Thyroid gland (tissue), 4 donors: ENCODE measurements at places on chromosomes 7 and 10.

GRCh38 chr10:128626397-128627000, 500.3 kb upstream of the MKI67 start:
- no peak for DNase-seq

DNA sequence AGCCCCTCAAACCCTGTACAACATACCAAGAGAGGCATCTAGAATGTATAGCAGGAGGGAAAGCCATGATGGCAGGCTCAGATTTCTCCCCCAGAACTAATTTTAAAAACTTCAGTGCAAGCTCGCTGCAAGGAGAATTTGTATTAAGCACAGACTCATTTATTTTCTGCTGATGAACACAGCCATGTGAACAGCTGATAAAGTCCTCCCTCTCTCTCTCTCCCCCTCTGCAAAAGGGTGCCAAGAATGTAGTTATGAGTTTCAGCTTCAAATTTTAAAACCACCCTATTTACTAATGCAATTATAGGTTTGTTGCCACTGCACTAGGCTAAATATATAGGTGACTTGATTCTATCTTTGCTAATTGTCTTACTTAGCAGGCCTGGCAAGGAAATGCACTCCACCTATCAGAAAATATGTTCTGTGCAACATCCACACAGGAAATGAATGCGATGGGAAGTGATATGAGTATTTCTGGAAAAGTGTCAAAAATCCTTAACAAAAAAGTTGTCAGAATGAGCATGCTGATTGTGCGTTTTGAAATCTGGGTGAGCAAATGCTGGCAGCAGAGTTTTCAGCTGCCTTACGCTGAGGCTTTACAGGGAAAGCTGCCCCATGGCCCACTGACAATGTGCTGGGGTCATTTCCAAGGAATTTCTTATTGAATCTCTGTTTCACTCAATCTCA, 43.4 kb upstream of the GHITM start:
- no peak for DNase-seq

DNA sequence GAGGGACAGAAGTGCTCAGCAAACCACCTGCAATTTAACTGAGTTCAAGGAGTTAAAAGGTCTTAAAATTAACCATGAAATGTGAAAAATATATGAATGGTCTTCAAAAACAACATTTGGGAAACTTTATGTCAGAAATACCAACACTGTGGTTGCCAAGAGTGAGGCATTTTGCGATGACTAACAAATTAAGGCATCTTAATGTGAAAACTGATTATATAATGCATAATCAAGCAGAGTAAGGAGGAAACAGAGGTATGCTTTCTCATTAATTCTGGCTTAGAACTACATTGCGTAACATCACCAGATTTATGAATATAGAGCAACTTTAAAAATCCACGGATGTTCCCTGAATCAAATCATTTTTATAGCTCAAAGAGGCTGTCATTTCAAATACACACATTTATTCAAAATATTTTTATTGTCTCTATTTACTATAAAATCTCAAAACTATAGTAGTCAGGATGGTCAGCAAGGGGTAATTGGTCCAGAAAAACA, 335.5 kb downstream of the LRRTM3 start:
- DNase-seq: no peak

DNA sequence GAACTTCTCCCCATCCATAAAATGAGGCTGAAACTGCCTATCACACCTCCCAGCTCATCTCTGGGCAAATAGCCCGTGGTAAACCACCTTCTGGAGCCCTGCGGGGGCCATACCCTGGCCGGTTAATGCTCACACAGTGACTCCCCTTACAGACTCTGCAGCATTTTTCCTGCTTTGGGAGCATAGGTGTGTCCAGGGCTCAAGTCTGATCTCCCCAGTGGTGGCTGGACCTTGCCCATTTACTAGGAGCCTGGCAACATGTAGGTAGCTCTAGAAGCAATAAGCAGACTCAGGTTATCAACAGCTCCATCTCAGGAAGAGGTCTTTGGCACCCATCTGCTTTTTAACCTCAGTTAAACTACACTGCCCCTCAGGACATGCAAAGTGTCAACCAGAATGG, 5.5 kb upstream of the CDHR1 start:
- no peak for DNase-seq

DNA sequence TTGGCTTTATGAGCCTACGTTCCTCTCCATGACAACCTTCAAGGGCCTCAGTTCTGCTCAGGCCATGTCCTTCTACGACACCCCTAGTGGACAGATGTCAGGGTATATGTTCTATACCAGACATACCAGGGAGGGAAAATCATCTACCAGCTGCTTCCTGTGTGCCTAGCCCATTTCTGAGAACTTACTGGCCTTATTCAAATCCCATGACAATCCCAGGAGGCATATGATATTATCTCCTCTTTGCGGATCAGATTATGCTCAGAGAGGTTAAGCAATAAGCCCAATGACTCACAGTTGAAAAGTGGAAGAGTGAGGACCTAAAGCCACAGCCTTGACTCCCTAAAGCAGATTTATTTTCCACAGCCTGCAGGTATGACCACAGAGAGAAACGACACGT, 139.3 kb downstream of the GLI3 start:
- DNase-seq: no peak

DNA sequence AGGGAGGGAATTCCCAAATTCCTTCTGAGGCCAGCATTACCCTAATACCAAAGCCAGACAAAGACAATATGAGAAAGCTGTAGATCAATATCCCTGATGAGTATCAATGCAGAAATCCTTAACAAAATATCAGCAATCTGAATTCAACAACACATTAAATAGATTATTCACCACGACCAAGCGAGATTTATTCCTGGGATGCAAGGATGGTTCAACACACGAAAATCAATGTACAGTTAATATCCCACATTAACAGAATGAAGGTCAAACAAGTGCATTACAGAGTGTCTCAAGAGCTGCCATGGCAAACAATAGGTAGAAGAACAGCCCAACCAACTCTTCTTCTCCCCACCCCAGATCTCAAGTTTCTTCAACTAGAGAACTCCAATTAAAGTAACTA, 6.1 kb downstream of the ECD start:
- DNase-seq: no peak

GRCh38 chr10:123809632-123810031, 82.0 kb downstream of the CPXM2 start:
- DNase-seq: no peak

DNA sequence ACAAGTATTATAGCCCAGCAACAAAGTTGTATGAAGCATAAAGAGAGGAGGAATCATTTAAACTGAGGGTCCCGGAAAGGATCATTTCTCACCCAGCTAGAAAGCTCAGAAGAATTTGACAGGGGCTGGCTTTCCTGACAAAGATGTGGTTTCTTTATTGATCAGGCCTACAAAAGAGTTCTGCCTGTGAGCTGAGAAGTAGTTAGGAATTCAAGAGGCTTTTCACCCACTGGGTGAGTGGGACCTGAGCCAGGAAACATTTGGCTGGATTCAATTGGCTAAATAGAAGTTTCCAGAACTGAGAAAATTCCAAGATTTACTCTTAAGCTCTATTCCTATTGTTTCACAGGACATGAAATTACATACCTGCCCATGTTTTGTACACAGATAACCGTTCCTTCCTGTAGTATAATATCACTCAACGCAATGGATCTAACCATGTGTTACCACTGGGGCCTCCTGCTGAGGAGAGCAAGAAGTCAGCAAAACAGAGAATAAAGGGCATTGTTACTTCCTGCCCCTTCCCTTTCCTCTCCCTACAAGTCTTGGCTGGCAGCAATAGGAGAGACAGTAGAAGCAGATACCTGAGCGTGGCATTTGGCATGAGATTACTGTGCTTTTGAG, 53.9 kb upstream of the PAPSS2 start:
- DNase-seq: peak; percentile 79

- DNase-seq: no peak
Measured at GRCh38 chr10:97057491-97058235, 128.1 kb downstream of the SLIT1 start.

DNA sequence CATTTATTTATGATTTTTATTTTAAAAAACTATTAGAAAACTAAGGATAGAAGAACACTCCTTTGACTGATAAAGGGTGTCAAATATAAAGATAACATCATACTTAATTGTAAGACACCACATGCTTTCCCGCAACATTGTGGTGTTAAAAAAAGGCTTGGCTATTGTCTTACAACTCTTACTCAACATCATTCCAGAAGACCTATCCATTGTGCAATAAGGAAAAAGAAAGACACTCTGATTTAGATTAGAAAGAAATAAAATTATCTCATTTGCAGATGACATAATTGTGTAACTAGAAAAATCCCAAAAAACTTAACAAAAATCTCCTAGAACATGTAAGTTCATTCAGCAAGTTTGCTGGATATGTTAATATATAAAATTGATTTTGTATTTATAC, 296.7 kb upstream of the GNAI1 start:
- DNase-seq: no peak

DNA sequence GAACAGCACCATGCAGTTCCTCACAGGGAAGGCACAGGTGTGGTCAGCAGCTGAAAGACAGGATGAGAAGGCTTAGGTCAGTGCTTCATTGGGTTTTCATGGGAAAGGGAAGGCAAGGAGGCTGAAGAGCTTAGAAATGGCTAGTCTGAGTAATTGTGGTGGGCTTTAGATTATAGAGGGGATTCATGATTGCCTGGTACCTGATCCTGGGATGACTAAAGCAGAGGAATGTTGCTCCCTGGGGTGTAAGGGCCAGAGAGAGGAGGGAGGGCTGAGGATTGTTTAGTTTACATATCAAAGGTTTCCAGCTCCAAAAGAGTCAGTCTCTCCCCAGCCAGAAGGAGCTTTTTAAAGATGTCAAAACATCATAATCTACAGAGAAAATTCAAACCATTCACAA, 396.3 kb upstream of the POM121L12 start:
- DNase-seq: no peak

- peak; percentile 11 for DNase-seq
Measured at GRCh38 chr10:46019569-46020343, 10.7 kb downstream of the NCOA4 start.

GRCh38 chr10:57817741-57818140, 450.0 kb downstream of the IPMK start:
- DNase-seq: no peak

GRCh38 chr10:15725603-15726002, 5.9 kb upstream of the ITGA8 start:
- no peak for DNase-seq

- DNase-seq: no peak
Measured at GRCh38 chr7:74586258-74587175, 71.0 kb upstream of the GTF2I start.

- DNase-seq: no peak
Measured at GRCh38 chr10:63467841-63468240, 2.1 kb upstream of the JMJD1C start.

DNA sequence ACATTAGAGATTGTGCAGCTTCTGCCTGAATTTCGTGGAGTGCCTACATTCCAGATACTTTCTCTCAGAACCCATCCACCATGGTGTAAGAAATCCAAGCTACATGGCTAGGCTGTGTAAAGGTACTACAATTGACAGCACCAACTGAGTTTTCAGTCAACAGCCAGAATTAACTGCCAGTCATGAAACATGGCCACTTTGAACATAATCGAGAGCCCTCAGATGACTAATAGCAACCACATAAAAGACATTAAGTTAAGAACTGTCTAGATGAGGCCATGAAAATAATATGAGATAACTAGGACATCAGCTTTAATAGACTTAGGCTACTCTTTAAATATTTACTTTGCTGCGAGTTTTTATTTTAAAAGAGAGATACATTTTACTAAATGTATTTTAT, 1106.8 kb upstream of the LRRTM3 start:
- DNase-seq: no peak

DNA sequence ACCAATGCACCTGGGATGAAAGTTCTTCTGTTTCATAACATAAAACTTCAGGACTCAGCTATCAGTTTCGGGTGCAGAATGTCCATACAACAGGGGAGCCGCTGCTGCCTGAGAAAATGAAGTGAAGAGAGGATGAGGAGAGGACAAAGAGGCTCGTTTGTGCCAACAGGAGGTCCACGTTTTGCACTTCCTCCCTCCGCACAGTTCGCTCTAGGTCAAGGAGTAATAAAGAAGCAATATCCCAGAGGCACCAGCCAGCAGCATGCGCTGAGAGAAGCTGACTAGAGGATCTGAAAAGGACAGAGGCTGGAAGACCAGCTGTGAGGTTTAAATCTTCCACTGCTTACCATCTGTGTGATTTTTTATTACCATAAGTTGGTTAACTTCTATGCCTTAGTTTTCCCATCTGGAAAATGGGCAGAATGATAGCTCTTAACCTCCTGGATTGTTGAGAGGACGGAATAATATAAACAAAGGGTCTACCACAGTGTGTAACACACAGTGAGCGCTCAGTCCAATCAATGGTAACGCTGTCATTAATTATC, 709 bp downstream of the GPAM start:
- DNase-seq: peak; percentile 10

DNA sequence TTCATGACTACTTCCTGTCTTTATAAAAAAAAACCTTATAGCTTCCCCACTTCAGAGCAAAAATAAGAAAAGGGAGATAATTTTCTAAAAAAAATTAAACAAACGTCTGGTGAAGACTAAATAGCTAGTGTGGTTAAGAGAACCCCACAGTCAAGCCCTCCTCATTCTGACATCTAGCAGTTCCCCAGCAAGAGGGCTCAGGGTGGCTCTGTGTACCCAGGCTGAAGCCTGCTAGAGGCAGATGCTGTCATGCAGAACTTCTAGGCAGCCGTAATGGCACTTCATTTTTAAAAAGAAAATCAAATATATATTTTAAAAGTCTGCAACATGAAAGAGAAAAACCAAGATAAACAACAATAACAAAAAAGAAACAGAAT, 223.1 kb upstream of the KLF14 start:
- DNase-seq: peak; percentile 76

GRCh38 chr10:3955955-3956617, 171.1 kb upstream of the KLF6 start:
- peak; percentile 10 for DNase-seq

DNA sequence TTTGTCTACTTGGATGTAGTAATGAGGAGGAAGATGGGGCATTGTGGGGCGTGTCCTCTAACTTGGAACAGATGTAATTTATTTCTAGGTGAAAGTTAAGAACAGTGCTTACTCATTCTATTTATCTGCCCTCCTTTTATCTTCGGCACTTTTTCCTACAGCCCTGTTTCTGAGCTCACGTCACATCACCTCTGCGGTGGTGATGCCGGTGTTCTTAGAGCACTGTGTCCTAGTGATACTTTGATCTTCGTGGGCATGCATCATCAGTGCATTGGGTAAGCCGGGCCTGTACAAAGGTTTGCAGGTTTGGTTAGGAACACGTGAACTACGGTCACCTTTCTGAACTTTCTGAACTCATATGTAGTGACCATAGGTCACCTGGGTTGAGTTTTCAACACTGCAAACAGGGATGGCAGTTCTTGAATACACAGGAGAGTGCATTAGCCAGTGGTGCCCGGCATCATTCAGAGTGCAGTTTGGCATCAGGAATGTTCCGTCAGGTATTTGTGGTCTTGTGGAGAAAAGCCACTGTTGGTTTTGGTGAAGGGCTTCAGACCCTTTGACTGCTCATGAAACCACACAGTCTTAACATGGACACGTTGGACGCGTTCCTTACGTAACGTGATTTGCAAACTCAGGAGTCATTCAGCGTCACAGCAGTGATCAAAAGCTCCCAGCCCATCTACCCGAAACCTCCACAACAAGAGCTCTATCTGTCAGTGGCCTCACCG, 5.6 kb downstream of the POR start:
- DNase-seq: peak; percentile 73

- peak; percentile 41 for DNase-seq
Measured at GRCh38 chr7:99928994-99929729, at the start of gene GJC3. Gene GJC3, minus strand, starts transcription at chr7:99929620. Its CDS starts 0 bp downstream, at chr7:99929620.

- DNase-seq: no peak
Measured at GRCh38 chr10:30366351-30366750, 17.3 kb upstream of the MTPAP start.

GRCh38 chr10:10056961-10057360, 960.7 kb upstream of the CELF2 start:
- no peak for DNase-seq

GRCh38 chr7:2823130-2823529, 21.0 kb downstream of the GNA12 start:
- DNase-seq: no peak
